ENCODE measurements at places on chromosomes 13 and 19. TPM values are rescaled to one million over a fixed set of nuclear protein-coding genes. Genes with fewer than 3 reads are reported as not detected.

Gene ADAMTS10
- 15.8 TPM for total RNA-seq

Gene WDR88
- not detected for total RNA-seq

Gene FXYD1
- total RNA-seq: 2.5 TPM

Gene RTBDN
- total RNA-seq: not detected

Gene CYP2F1
- total RNA-seq: not detected

Gene ABHD13
- 10.2 TPM for total RNA-seq

Gene CTU1
- total RNA-seq: 3.2 TPM

Gene KLF2
- 2.2 TPM for total RNA-seq

Gene FAM98C
- total RNA-seq: 11.9 TPM

Gene FUT2
- not detected for total RNA-seq

Gene LMTK3
- not detected for total RNA-seq

Gene NACC1
- 51.2 TPM for total RNA-seq

Gene ERICH6B
- not detected for total RNA-seq

Gene SOHLH2
- total RNA-seq: 1.7 TPM

Gene SELENOV
- total RNA-seq: not detected

Gene DNAAF3
- total RNA-seq: 0.33 TPM

Gene LRG1
- total RNA-seq: not detected

Gene GARIN5B
- total RNA-seq: not detected

Gene ZNF615
- total RNA-seq: 10.8 TPM

Gene ZNF766
- total RNA-seq: 12.8 TPM

Gene NFKBIB
- 8.0 TPM for total RNA-seq

Gene ARHGEF18
- total RNA-seq: 21.2 TPM

Gene TEX29
- total RNA-seq: not detected

Gene TNFSF13B
- total RNA-seq: 5.6 TPM

Gene SIGLEC8
- total RNA-seq: not detected

Gene ARRDC2
- 4.2 TPM for total RNA-seq

Gene IL12RB1
- total RNA-seq: not detected

Gene MAP4K1
- total RNA-seq: 0.57 TPM

Gene ZNF573
- total RNA-seq: 10.4 TPM

Gene NKPD1
- 0.25 TPM for total RNA-seq

All from fibroblast of the aortic adventitia (primary cell).